ENCODE measurements at places on chromosomes 11 and 22.

- DNase-seq, result no peak
Measured at GRCh38 chr11:2209900-2210321, 38.3 kb upstream of the TH start.

DNA sequence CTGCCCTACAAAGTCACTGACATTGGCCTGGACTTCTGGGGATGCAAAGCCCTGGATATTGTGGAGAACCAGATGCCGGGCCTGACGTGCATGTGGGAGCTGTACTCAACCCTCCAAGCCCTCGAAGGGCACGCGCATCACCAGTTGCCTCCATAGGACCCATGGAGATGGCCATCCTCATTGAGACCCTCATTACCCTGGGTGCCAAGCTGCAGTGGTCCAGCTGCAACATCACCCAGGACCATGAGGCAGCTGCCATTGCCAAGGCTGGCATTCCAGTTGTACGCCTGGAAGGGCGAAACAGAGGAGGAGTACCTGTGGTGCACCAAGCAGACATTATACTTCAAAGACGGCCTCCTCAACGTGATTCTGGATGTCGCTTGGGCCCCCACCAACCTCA lies 1.9 kb downstream of the CCDC83 start:
- DNase-seq, result no peak

- no peak for DNase-seq
Measured at GRCh38 chr11:115580416-115580815, 76.2 kb upstream of the CADM1 start.

- DNase-seq, result peak; percentile 73
Measured at GRCh38 chr22:44151676-44152075, 29.0 kb upstream of the PARVG start.

- no peak for DNase-seq
Measured at GRCh38 chr11:78465169-78465942, 47.7 kb upstream of the GAB2 start.

GRCh38 chr22:23222033-23222792 lies 41.9 kb downstream of the BCR start:
- no peak for DNase-seq

Measured in H4 (cell line).